Chondrocyte (in vitro differentiated cells): ENCODE measurements at places on chromosomes 16 and 17. TPM values are rescaled to one million over a fixed set of nuclear protein-coding genes. Genes with fewer than 3 reads are reported as not detected.
A peak's percentile ranks its signal among the peaks of the same experiment; 100 is the strongest.

TSNAXIP1 gene
- 1.8 to 3.1 TPM (median 2.3 TPM) in 3 replicates for total RNA-seq

PDILT gene
- not detected in 3 replicates for total RNA-seq

ADAD2 gene
- total RNA-seq, result not detected in 3 replicates

ABCC12 gene
- total RNA-seq, result not detected in 3 replicates

SHISA9 gene
- 0.12 to 3.1 TPM (median 1.6 TPM) in 3 replicates for total RNA-seq

TBC1D28 gene
- not detected in 3 replicates for total RNA-seq

ZNF423 gene
- total RNA-seq, result 4.7 to 7.9 TPM (median 5.0 TPM) in 3 replicates

UNC45B gene
- not detected in 3 replicates for total RNA-seq

CCL23 gene
- not detected in 3 replicates for total RNA-seq

TNFSF13 gene
- total RNA-seq, result 0.48 to 1.9 TPM (median 1.7 TPM) in 3 replicates

- DNase-seq, result no peak
These were observed 37.8 kb downstream of the YWHAE start for GRCh38 chr17:1362065-1362848.

- no peak for DNase-seq
These were observed 8.6 kb downstream of the GNA13 start for GRCh38 chr17:65047941-65048340.

DNA sequence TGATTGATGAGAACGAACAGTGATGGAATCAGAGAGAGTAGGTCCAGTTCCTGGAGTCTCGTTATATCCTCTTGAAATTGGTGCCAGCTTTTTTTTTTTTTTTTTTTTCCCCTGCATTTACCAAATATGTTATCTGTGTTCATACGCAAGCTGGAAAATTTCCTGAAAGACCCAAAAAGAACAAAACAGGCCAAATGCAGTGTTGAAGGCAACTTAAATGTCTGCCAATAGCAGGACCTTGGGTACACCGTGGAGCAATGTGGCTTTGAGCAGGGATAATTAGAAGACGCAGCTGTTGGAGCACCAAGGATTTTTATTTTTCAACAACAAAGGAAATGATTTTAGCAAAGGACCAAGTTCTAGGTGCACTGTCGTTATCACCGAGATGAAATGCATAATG is 105.0 kb downstream of the ABCC6 start:
- no peak for DNase-seq

DNA sequence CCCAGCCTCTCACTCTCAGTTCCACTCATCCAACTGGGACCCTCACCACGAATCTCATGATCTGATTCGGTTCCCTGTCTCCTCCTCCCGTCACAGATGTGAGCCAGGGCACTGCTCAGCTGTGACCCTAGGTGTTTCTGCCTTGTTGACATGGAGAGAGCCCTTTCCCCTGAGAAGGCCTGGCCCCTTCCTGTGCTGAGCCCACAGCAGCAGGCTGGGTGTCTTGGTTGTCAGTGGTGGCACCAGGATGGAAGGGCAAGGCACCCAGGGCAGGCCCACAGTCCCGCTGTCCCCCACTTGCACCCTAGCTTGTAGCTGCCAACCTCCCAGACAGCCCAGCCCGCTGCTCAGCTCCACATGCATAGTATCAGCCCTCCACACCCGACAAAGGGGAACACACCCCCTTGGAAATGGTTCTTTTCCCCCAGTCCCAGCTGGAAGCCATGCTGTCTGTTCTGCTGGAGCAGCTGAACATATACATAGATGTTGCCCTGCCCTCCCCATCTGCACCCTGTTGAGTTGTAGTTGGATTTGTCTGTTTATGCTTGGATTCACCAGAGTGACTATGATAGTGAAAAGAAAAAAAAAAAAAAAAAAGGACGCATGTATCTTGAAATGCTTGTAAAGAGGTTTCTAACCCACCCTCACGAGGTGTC is 26.6 kb downstream of the STH start:
- no peak for DNase-seq

- DNase-seq, result no peak
These were observed 24.2 kb downstream of the MYO18A start for GRCh38 chr17:29155966-29156338.

GRCh38 chr17:4503283-4504025 is 4.8 kb downstream of the SPNS2 start:
- DNase-seq, result no peak

DNA sequence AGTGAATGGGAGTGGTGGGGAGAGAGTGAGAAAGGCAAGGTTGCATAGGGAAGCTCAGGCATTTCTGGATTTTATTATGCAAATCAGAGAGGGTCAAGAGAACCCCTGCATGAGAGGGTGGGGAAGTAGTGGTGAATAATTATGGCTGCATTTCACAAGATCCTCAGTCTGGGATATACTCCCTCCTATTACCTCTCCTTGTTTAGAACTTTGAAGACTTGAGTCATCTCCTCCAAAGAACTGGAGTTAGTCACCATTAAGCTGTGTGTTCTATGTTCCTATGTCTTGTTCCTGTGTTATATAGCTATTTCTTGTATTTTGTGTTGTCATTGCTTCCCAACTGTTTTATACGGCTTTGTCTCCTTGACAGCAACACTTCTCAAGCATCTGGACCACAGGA is 18.4 kb downstream of the SOX9 start:
- DNase-seq, result no peak

DNA sequence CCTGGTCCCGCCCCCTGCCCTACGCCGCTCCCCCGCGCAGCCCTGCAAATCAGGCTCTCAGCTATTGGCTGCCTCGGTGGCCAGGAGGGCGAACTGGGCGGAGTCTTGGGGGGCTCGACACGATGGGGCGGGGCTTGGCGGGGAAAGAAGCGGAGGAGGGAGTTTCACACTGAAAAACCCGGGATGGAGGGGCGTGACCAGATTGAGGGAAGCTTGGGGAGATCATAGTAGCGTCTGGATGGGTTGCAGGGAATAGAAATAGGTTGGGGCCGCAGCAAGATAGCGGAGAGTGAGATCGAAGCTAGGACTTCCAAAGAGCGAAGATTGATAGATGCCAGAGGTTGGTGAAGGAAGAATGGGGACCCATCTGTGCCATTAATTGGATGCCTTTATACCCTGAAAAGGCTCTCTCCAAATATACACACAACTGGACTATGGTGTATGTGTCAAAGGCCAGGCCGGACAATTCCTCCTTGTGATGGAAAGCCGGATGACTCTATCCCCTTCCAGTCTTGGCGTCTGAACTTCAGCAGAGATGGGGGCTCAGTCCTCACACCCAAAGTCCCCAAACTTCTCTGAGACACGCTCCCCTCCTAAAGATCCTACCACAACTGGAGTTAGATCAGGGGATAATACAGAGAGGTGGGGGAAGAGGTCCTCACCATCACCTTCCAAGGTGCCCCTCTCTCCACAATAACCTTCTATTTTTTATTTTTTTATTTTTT is 376 bp upstream of the STAC2 start:
- no peak for DNase-seq

DNA sequence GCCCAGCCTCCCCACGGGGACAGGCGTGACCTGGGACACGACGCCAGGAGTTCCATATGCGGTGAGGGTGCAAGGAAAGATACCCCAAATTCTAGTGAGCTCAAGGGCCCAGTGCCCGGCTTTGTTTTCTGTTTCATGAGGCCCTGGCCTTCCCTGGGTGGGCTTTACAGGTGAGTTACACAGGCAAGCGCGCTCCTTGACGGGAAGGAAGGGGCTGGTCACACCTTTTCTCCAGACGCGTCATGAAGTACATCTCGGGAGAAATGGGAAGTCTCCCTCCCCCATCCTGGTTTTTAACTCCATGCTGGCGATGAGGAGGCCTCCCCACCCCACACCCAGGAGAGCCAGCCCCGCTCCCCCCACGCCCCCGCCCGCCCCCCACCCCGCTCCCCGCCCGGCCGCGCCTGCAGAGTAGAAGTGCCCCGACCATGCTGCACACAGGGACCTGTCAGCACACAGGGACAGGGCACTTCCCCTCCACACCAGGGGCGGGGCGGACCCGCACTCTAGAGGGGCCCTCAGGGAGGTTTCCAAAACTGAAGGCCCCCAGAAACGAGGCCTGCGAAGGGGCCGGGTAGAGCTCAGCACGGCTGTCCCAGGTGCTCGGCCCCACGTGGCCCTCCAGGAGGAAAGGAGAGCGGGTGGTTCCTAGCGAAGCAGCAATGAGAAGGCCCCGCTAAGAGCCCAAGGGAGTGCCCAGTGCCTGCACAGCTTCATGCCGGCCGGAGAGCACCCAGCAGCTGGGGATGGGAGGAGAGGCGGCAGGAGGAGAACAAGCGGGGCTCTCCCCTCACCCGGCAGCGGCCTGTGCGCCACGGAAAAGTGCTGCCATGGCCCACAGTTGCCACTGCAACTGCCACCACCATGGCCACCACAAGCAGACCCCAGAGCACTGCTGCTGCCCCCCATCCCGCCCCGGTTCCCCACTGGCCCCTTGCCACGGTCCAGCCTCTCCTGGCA is 7.7 kb downstream of the CYB561 start:
- peak; percentile 87 for DNase-seq

DNA sequence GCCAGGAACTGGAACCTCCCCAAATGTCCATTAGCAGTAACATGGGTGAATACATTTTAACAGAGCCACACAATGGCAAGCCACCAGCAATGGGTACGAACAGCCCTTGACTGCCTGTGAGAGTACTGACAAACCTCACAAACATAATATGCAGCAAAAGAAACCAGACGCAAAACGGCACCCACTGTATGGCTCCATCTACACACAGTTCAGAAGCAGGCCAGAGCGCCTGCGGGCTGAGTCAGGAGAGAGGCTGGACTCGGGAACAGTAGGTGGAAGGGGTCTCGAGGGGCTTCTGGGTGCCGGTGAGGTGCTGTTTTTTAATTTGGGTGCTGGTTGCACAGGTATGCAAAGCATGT is 77.4 kb upstream of the TOB1 start:
- DNase-seq, result peak; percentile 59

- no peak for DNase-seq
These were observed 190.7 kb downstream of the FTO start for GRCh38 chr16:53894686-53895085.

GRCh38 chr16:10597187-10597601 is 16.8 kb upstream of the EMP2 start:
- DNase-seq, result no peak

DNA sequence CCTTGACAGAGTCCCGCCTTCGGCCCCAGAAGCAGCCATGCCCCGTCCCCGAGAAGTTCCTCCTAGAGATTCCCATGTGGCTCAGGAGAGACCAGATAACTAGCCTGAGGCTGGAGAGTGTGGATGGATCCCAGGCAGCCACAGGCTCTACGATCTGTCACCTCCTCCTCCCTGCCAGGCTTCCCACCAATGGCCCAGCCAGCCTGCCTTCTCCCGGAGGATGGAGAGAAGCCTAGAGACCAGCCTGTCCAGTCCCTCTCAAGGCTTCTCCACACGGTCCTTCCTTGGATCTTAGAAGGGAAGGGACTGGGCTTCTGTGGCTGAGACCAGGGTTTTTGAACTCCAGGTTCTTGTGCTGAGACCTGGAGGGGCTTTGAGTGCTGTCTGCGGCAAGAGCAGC is 1.6 kb upstream of the SMTNL2 start:
- DNase-seq, result no peak

GRCh38 chr16:74046524-74046923 is 250.1 kb upstream of the PSMD7 start:
- DNase-seq, result no peak

- no peak for DNase-seq
These were observed 218.5 kb downstream of the SEC14L1 start for GRCh38 chr17:77359236-77359635.

GRCh38 chr16:20984019-20984418 is 83.4 kb downstream of the LYRM1 start:
- DNase-seq, result no peak

DNA sequence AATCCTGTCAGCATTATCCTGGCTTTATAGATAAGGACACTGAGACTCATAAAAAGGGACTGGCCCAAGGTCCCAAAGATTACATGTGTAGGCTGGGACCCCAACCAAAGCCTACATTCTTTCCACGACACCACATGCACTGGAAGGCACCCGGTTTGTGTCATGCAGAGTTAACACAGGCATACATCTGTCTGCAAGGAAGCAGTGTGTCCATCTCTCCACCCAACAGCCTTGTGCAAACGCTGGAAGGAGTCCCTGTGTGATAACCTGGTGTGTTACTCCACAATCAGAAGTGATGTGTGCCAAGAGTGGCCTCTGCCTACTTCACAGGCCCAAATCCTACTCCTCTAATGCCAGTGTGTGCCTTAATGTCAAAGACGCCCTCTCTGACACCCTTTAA is 139.8 kb downstream of the PARN start:
- DNase-seq, result no peak

GRCh38 chr16:68470461-68471150 is 22.3 kb upstream of the SMPD3 start:
- no peak for DNase-seq

- DNase-seq, result no peak
These were observed 22.3 kb downstream of the UNC45B start for GRCh38 chr17:35169835-35170363.

DNA sequence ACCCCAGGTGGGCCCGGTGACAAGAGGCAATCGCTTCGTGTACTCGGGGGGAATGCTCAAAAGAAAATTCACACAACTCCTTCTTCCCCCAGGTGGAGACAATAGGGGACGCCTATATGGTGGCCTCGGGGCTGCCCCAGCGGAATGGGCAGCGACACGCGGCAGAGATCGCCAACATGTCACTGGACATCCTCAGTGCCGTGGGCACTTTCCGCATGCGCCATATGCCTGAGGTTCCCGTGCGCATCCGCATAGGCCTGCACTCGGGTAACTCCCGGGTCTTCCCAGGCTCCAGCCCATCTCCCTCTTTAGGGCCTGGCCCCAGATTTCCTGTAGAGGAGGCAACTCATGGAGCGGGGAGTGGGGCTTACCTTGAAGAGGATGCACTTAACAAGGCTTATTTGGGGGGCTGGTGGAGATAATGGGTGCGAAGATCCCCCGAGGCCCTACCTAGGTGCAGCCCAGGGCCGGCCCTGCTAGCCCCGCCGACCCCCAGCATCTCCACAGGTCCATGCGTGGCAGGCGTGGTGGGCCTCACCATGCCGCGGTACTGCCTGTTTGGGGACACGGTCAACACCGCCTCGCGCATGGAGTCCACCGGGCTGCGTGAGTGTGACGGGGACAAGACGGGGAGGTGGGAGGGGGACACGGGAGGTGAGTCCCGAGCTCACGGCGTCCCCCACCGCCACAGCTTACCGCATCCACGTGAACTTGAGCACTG is 13.0 kb downstream of the GUCY2D start:
- DNase-seq, result no peak

DNA sequence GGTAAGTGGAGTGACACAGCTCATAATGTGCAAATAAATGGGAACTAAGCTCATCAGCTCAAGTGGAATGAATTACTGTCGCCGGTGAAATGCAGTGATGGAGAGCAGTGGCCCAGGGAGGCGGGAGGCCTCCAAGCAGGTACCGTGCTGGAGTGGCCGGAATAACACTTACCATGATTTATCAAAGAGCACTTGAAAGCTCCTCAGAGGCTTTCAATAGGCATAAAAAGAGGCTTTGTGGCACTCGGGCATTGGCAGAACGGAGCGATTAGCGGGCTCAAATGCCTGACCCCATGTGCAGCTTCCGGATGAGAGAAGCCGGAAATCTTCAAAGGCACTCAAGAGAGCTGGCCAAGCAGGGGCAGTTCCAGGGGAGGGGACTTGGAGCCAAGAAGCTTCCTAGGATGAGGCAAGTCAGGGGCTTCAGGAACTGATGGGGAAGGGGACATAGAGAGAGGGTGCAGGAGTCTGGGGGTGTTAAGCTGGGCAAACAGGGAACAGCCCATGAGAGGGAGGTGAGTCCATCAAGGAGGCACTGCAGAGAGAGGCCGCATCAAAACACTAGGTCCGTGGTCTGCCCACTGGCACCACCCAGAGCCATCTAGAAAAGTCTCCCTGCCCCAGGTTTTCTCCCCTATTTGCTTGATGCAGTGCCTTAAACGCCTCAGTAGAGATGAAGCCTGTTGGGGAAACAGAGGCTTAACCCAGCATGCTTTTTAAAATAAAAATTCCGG is 144.0 kb upstream of the IRX6 start:
- no peak for DNase-seq
